ENCODE measurements at places on chromosomes 4 and X.
A peak's percentile ranks its signal among the peaks of the same experiment; 100 is the strongest.

DNA sequence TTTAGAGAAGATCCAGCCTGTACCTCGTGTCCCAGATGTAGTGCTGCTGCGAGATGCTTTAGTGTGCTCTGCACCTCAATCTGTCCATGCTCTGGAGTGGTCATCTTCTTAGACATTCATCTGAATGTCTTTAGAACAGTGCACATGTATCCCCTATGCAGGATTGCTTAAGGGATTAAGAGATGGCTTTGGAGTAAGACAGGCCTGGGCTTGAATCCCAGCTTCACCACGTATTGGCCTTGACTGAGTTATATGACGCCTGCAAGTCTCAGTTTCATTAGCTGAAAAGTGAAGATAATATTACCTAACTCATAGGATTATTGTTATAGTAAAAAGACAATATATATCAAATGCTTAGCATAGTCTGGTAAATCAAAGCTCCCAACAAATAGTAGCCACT is 98.3 kb downstream of the NFKB1 start:
- DNase-seq: no peak

DNA sequence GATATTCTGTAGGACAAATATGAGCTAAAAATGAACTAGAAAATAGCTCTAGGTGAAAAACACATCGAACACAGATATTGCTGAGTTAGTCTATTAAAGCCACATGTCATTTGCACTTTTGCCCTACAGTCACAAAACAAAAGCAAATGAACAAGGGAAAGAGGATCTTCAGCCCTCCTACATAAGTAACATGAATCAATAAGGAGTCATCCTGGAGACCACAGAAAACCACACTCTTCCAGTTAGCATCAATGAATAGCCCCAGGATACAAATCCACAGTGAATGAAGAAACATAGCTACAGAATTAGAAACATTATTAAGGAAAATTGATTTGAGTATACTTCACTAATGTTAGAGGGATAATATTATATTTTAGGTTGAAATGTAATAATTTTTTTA is 311.4 kb downstream of the MAPK10 start:
- DNase-seq: no peak

DNA sequence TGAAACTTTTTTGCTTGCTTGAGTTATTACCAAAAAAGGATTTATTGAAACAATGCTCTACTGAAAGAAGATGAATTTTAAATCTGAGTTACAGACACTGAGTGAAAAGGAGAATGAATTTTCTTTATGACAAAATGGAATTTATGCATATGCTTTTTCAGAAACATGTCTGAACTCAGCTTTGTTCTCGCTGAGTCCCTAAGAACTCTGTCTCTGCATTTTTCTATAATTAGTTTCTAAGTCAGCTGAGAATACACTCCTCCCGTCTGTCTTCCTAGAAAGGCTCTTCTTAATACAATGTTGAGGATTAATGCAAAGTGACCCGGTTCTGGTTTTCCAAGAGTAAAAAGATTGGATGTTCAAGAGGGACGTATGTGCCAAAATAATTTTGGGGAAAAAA is 463.5 kb downstream of the NKX6-1 start:
- no peak for DNase-seq

DNA sequence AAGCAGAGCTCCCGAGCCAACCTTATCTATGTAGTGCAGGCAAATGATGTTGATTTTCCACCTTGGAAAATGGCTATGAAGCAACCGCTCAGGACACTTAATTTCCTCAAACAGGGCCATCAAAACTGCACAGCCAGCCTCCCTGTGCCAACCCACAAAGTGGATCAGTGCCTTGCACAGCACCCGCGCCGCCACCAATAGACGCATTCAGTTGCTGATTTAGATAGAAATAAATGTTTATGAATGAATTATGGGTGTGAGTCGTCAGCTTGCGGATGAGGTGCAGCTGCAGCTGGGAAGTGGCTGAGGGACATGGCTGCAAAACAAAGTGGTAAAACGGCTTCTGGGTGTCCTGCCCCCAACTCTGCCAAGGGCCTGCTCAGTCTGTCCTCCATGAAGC is 47.0 kb downstream of the SOD3 start:
- no peak for DNase-seq

GRCh38 chrX:11462136-11462535 is 168.9 kb downstream of the AMELX start:
- DNase-seq: no peak

DNA sequence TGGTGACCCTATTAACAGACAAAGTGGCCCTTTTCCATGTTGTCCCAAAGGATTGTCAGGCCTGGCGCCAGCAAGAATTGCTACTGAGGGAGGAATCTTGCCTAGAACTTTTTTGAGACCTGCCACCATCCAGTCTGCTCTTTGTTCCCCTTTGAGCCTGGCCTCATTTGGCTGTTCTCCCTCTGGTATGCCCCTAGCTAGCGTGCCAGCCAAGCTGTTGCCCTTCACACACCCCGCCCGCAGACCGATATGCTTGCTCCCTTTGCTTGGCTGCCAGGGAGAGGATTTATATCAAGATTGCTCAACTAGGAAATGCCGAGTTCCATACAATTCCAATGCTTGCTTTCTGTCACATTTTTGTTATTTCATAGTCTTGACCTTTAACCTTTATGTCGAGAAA is 24.4 kb downstream of the IGSF1 start:
- no peak for DNase-seq

- DNase-seq: peak; percentile 16
These were observed 60.3 kb upstream of the DDX3X start for GRCh38 chrX:41273638-41274037.

GRCh38 chr4:1240721-1241465 is 8.0 kb downstream of the CTBP1 start:
- no peak for DNase-seq

DNA sequence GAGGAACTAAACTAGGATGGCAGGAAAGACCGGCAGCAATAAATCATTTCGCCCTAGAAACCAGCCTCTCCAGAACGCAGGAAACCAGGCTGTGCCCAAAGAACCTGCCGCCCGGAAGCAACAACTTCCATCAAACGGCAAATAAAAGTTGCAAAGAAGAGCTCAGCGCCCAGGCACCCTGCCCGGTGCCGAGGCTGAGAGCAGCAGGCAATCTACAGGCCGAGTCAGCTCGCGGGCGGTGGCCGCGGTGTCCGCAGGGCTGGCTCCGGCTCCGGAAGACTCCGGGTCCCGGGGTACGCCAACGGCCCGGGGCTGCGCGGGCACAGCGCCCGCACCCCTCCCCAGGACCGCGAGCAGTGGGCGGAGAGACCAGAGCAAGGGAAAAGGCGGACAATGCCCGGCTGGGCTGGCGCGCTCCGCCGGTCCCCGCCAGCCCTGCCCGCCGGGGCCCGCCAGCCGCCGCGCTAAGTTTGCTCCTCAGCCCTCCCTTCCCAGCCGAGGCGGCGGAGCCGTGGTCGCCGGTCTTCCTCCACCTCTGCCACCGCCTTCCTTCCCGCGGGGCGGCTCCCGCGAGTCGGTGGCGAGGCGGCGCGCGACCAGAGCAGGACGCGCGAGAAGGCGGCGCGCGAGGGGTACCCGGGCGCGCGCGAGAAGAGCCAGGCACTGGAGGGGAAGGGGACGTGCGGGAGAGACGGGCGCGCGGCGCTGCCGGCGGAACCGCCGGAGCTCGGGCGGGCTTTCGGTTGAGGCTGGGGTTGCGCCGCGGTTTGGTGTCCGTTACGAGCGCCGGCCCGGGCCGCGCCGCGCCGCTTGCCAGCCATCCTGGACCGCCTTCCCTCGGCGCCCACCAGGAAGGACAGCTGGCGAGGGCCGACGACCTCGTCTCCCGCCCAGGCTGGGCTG is 733 bp downstream of the FRYL start:
- peak; percentile 71 for DNase-seq

GRCh38 chrX:2502668-2503519 is 2.1 kb upstream of the DHRSX start:
- peak; percentile 46 for DNase-seq

DNA sequence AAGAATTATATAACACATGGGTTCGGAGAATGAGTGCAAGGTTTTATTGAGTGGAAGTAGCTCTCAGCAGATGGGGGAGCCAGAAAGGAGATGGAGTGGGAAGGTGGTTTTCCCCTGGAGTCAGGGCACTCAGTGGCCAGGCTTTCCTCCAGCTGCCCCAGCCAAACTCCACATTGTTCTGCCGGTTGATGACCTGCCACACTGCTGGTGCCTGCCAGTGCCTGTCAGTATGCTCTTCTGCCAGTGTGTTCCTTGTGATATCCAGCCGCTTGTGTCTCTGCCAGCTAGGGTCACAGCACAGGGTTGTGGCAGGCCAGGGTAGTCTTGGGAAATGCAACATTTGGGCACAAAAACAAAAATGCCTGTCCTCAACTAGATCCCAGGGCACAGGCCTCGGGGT is 604.8 kb upstream of the TECRL start:
- DNase-seq: no peak

DNA sequence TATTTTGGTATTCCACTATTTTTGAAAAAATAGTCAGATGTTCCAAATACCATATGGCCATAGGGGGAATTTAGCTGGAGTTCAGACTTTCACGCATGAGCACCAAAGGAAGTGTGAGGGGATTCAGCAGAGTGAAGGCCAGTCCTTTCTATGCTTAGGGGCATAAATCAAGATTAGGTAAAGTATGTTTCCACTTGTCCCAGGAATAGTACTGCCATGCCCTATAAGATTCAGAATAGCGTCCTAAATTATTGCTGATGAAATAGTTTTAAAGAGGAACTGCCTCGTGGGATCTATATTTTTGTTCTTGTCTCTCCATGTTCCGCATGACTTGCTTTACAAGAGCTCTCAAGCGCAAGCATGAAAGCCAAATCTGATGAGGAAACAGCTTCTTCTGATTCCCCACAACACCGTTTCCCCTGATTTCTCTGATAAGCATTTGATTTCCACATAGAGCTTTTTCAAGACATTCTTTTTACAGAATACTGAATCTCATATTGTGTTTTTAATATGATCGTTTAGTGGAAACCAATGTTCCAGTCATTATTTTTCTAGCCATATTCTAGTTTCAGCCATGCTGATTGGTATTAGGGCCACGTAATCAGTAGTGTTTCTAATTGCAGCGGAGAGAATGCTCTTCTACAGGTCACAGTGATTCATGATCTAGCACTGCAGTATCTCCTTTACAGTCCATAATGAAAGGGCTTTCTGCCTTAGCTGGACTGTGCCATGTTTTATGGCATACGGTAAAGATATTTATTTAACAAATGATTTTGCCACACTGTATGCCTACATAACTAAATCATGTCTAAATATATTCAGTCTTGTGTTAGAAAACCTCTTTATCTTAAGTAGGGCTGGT is 492.3 kb downstream of the CENPC start:
- DNase-seq: peak; percentile 51

DNA sequence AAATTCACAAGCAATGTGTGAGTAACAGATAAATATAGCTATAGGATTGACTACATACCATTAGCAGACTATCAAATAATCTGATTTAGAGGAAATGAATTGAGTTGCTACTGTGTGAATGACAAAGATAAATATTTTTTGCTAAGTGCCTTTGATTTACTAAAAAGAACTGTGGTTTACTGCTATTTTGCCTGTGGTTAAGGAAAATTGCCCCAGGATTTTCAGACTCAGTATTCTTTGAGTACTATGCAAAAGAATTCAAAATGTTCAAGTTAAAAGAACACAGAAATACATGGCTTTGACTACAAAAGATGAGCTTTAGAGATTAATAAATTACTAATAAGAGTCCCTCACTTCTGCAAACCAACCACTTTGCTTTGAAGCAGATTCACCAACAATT is 853.8 kb downstream of the ADGRL3 start:
- DNase-seq: no peak
